ENCODE measurements at places on chromosomes 1 and 21.
A peak's percentile ranks its signal among the peaks of the same experiment; 100 is the strongest.

- peak; percentile 96 for DNase-seq
Observed at GRCh38 chr1:54406339-54407153, at the start of gene SSBP3. SSBP3 (minus strand) TSS chr1:54406394.

DNA sequence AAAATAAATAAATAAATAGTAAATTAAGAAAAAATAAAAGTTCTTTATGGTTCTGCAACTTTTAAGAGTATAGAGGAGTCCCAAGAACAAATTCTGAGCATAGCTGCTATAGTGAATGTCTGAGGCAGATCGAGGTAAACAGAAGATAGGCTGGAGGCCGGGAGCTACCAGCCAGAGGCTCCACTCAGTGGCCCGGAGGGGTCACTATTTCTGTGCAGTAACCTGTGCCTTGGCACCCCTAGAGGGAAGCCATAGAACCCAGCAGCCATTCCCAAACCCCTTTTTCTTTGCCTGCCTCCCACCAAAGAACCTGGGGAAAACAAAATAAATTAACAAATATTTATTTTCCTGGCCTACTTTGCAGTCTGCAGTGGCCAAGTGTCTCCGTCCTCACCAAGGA, 38.4 kb upstream of the HEATR1 start:
- DNase-seq = no peak

- DNase-seq = no peak
Observed at GRCh38 chr1:235745503-235746136, 96.0 kb upstream of the GNG4 start.

GRCh38 chr1:224846119-224846907, 83.2 kb upstream of the DNAH14 start:
- DNase-seq = no peak

DNA sequence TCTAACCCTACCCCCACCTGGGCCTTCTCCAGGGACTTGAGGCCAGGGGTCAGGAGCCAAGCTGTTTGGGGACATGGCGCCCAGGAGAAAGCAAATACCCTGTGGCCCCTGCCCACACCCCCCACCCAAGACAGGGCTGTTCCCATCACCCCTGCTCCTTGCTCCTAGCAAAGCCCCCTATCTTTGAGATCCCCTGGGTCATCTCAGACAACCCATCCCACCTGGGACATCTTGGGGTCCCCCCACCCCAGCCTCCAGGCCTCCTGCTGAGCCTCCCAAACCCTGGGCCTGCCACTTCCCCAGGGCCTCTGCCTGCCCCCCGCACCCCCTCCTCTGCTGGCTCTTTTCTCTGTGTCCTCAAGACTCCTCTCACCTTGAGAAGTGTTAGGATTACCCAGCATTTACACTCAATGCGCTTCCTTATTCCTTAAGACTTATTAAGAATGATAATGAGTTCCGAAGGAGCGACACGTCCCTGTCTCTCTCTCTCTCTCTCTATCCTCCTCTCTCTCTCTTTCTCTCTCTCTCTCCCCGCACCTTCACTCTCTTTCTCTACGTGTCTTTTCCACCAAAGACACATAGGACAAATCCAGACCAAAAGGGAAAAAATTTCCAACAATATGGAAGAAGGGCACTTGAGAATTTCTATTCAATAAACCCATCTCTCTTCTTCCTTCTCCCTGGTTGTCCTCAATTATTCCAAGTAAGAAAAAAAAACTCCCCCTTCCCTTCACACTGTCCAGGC, 7.2 kb downstream of the CASZ1 start:
- no peak for DNase-seq

DNA sequence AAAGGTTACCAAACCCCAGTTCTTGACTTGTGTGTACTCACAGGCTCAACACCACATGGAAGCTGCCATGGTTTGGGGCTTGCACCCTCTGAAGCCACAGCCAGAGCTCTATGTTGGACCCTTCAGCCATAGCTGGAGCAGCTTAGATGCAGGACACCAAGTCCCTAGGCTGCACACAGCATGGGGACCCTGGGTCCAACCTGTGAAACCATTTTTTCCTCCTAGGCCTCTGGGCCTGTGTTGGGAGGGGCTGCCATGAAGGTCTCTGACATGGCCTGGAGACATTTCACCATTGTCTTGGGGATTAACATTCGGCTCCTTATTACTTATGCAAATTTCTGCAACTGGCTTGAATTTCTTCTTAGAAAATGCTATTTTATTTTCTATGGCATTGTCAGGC, 62.1 kb upstream of the PRRX1 start:
- no peak for DNase-seq

GRCh38 chr1:83508485-83509151, 490.3 kb downstream of the TTLL7 start:
- DNase-seq = peak; percentile 60

DNA sequence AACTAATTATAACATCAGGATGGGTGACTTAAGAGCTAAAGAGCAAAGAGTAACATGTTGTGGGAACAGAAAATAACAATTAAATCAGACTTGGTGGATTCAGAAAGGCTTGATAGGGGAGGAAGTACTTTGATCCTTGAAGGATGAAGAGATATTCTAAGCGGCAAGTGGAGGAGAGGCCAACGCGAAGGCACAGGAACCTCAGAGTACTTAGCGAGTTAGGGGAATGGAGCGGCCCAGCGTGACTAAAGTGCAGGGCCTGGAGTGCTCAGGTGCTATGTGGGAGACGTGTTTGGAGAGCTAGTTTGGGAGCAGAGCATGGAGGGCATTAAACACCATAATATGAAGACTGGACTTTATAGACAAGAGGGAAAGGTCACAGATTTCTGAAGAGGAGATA, 64.3 kb downstream of the ADCY10 start:
- DNase-seq = no peak

DNA sequence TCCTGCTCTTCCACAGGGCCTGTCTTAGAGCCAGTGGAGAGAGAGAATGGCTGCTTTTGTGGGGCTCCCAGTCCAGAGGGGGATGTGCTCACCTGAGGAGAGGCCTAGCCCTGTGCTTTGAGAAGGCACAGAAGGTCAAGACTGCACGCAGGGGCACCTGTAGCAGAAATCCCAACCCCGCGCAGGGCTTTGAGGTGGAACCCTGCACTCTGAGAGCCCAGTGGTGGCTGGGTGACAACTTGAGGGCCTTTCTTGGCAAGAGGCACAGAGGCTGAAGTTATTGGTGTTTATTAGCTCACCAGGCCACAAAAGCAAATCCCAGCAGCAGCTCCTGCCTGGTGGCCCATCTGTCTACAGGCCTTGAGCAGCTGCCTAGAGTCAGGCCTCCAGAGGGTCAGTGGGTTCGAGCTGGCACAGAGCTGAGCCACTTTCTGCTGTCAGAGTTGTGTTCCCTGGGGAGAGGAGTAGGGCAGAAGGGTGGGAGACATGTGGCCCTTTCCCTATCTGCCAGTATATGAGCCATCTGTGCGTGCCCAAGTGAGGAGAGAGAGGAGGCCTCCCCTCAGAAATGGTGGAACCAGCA, 31.4 kb downstream of the SZRD1 start:
- no peak for DNase-seq

- DNase-seq = no peak
Observed at GRCh38 chr1:72482736-72483413, 200.5 kb upstream of the NEGR1 start.

- DNase-seq = no peak
Observed at GRCh38 chr1:57124768-57125446, 159.1 kb upstream of the C8B start.
